Nucleus accumbens (tissue), 56 donors: ENCODE measurements at places on chromosomes 7 and 10.

DNA sequence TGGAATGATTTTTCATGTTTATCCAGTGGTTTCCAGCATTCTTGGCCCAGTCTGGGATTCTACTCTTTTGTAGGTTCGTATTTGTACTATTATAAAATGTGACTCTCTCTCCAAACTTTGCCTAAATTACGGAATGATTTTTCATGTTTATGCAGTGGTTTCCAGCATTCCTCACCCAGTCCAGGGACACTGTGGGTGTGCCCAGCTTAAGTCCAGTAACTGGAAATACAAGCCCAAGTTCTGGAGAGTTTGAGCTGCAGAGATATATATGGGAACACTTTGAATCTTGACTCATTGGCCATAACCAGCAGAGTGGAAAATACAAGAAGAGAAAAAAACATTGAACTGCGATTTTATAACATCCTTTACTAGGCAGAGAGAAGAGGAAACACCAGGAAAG lies 5.9 kb upstream of the MAGI2 start:
- no peak for DNase-seq

- no peak for DNase-seq
Measured at GRCh38 chr7:15068324-15068723, 165.8 kb upstream of the DGKB start.

DNA sequence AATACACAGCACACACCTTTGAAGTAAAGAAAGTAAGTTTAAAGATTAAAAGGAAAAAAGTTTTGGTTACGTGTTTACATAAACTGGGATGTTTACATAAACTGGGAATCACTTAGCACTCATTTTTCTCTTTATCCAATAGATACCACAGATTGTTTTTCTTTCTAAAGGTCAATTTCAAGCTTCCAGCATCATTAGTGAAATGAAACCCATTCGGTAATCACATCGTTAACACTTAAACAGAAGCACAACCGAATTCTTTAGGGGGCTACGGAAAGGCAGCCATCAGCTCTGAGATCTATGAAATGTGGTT lies 1.1 kb downstream of the ODAD2 start:
- no peak for DNase-seq

GRCh38 chr7:33909755-33910154 lies 4.4 kb downstream of the BMPER start:
- DNase-seq: no peak

- no peak for DNase-seq
Measured at GRCh38 chr10:78432583-78432982, 398.9 kb downstream of the RPS24 start.

DNA sequence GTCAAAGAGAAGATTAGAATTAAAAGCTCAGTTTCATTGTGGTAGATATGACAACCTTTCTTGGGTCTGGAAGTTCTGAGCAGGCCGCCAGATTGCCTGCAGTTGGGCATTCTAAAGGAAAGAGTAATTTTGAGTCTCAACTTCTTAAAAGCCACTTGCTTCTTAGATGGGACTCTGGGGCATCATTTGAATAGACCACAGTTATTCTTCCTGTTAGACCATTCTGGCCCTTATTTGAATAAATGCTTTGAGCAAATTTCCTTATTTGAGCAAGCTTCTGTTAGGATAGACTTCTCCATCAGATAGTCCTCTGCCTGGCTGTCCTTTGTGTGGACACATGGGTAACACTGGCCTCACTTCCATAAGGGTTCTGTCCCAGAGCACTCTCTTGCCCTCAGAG lies 40.2 kb downstream of the SND1 start:
- DNase-seq: no peak

- no peak for DNase-seq
Measured at GRCh38 chr7:44210107-44210506, 9.3 kb downstream of the YKT6 start.

- DNase-seq: no peak
Measured at GRCh38 chr7:138798836-138799235, 840 bp upstream of the ATP6V0A4 start.

DNA sequence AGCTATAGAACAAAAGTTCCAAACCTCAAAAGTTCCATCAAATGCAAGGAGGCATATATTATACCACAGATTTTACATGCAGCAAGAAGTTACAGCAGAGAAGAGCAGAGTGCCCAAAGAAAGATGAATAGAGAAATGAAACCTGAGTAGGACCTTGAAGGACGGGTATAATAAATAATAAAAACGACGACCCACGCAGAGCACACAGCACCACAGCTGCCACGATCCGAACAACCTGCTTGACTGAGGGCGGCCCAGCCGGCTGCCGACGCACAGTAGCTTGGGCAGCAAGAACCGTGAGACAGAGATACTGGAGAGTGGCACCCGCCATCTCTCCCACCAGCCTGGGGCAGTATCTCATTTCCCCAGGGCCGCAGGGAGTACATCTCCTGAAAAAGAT lies 79.0 kb downstream of the HIPK2 start:
- no peak for DNase-seq

- no peak for DNase-seq
Measured at GRCh38 chr7:95479992-95480624, 5.6 kb upstream of the ASB4 start.

- DNase-seq: no peak
Measured at GRCh38 chr10:33665501-33665900, 331.0 kb upstream of the NRP1 start.

GRCh38 chr10:93548376-93549071 lies 17.9 kb upstream of the FFAR4 start:
- no peak for DNase-seq

GRCh38 chr7:26930845-26931244 lies 66.5 kb upstream of the SKAP2 start:
- DNase-seq: no peak

DNA sequence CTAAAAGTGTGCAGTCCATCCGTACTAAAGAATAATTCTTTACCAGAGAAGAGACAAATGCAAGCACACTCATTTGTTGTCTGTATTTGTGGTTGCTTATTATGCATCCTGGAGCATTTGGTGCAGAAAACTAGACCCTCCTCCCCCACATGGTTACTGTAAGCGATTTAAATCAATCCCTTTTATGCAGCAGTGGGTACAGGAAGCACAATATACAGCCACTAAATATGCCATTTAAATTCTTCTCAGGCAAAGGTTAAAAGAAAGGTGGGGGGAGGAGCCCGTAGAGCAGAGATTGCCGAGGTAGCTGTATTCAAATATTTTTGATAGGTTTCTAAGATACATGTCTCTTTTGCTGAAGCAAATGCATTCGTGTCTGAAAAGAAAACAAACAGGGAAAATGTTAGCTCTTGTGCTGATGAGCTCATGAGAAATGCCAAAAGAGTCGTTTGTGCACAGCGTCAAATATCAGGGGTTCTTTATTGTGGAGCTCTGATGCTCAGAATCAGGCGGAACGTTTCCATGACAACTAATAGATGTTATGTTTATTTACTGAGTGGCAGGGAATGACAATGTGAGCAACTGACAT lies 131.3 kb upstream of the NPVF start:
- peak; percentile 14 for DNase-seq

DNA sequence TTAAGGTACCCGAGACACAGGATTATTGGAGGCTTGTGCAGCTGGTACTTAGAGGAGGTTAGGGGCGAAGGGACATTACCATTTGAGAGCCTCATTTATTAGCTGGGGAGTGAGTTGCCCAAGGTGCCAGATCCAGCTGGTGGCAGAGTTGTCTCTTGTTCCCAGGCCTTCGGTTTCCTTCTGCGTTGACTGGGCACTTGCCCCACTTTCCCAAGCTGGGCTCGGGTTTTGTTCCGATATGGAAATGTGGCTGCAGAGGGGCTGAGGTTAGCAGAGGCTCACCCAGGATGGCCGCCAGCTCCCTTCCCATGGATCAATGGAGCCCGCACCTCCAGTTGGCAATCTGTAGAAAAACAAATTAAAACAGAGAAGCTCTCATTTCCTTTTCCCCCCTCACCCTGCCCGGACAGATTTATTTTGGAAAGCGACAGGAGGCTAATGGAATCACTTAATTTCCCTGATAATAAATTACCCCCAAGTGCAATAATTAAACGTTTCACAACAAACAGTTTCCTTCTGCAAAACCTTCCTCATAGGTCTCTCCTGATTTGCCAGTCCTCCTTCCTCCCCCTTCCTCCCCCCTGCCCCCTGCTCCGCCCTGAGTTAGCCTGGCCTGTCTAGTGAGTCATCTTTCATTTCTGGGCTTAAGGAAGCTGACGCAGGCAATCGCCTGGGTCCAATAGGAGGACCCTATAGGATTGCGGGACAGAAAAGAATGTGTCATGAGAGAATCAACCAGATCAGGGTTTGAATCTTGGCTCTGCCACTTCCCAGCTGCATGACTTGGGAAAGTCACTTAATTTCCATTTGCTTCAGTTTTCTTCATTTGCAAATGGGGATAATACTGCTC lies 51.7 kb downstream of the ADRA2A start:
- peak; percentile 16 for DNase-seq

DNA sequence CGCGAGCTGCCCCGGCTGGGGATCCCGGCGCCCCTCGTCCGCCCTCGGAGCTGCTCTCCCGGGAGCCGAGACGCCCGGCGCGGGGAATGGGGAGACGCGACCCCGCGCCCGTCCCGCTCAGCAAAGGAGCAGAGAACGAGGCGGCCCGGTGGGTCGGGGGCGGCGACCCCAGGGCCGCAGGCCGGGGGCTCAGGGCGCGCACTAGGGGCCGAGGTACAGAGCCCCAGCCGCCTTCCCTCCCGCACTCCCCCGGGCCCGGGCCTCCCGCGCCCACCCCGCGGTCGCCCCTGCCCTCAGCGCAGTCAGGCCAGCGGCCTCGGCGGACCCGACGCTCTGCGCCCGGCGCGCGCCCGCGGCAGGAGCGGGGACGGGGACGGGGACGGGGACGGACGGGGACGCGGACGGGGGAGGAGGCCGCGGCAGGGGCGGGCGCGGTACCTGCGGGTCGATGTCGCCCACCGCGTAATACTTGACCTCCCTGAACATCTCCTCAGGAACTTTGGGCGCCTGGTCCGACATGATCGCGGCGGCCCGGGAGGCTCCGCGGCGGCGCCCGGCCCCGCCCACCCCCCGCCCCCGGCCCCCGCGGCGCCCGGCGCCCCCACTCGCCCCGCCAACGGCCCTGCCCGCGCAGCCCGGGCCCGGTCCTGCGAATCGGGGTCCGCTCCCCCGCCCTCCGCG lies 373 bp downstream of the PAXIP1 start:
- no peak for DNase-seq

- DNase-seq: no peak
Measured at GRCh38 chr10:77360835-77361234, 276.8 kb downstream of the KCNMA1 start.

DNA sequence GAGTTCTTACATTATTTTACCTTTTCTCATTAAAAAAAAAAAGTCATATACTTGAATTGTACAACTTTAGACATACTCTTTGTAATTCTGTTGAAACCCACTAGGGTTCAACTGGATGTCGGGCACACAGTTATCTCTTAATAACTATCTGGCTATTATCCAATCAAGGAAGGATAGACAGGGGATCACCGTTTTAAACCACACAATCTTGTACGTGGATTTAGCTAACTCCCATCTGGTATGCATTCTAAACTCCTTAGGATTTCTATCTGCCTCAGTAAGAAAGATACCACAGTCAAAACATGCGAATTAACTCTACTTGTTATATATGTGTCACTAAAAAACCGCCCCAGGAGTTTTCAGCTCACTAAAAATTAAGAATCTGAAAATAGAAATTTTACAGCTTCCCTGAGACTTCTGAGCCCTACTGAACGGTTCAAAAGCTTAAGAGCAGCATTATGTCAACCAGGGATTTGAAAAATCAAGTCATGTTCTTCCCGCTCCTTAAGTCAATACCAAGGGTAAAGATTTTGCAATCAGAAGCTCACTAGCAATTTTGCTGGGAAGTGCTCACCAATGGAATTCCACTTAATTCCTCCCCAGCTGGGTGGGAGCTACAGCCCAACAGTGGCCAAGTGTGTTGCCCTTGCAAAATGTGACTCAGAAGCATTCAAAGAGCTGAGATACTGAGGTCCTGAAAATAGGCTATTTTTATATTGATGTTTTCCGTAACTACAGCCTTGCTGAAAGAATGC lies 267.0 kb downstream of the FRMD4A start:
- DNase-seq: no peak

DNA sequence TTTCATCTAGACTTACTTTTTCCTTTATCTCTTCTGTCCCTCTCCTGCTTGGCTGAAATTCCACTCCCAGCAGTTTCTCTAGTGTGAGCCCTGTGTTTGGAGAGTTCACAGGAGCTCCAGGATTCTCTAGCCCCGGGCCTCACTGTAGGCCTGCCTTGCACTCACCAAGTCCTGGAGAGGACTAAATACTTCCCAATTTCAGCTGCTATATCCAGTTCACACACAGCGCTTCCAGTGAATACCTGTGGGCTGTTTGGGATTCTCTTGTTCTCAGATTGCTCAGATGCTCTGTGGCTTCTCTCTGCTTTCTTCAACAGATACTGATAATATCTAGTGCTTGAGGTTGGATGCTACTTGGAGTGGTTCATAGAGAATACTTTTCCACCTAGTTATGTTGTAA lies 46.0 kb downstream of the MINPP1 start:
- no peak for DNase-seq

- no peak for DNase-seq
Measured at GRCh38 chr7:153840861-153841260, 211.3 kb upstream of the DPP6 start.

GRCh38 chr10:78942091-78942501 lies 126.7 kb upstream of the ZMIZ1 start:
- DNase-seq: no peak

DNA sequence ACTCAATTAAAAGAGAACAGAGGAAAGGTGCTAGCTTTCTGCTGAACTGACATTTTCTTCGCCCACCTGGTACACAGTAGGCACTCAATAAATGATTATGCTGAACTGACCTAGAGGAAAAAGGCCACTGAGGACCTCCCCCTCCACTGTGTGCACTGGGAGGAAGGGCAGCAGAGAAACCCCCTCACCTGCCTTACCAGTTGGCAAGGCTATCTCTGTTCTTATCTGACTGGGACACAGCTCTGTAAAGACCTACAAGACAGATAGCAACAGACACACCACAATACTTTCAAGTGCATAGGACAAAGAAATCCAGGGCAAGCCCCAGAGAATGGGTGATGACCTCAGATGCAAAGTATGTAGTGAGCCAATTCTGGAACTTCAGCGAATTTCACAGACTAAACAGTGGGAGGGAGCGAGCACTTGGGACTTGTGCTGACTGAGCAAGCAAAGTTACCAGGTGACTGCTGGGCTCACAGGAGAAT lies 30.4 kb downstream of the PDLIM1 start:
- no peak for DNase-seq

GRCh38 chr7:2488681-2489080 lies 12.5 kb upstream of the GRIFIN start:
- DNase-seq: no peak
